Suprapubic skin (tissue), 4 donors: ENCODE measurements at places on chromosomes 2 and 18.

- H3K27me3 ChIP-seq: no peaks in the 10 kb centered on the region
- H3K4me3 ChIP-seq: no peak overlapping the region
- no peak overlapping the region for H3K27ac ChIP-seq
- no peaks in the 10 kb centered on the region for H3K4me1 ChIP-seq
Observed at GRCh38 chr2:182115258-182115657, 129.6 kb downstream of the PPP1R1C start.

GRCh38 chr18:72672364-72673184 lies 128.4 kb upstream of the CBLN2 start:
- no peaks in the 10 kb centered on the region for H3K4me1 ChIP-seq
- DNase-seq: no peak
- no peak overlapping the region for H3K27ac ChIP-seq
- no peak overlapping the region for H3K4me3 ChIP-seq
- H3K27me3 ChIP-seq: no peaks in the 10 kb centered on the region

DNA sequence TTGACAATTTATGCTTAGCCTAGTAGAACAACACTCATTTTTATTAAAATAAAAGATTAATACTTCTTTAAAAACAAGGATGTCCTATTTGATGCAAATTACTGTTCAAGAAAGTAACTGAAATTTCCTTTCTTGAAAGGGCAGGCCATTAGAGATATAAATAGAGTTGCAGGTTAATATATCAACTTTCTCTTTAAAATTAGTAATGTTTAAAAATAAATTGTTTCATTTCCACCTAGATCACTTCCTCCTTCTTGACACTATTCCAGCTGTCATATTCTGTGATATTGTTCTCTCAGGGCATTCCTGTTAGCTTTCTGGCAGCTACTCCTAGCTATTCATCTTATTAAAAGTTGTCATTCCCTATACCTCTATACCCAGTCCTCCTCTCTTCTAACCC lies 357.9 kb upstream of the NRP2 start:
- no peak for DNase-seq
- H3K27me3 ChIP-seq: no peaks in the 10 kb centered on the region
- H3K36me3 ChIP-seq: no peaks in the 10 kb centered on the region
- no peak overlapping the region for H3K27ac ChIP-seq

- peaks cover 14% of the 10 kb centered on the region for H3K4me1 ChIP-seq
- H3K4me3 ChIP-seq: no peak overlapping the region
- DNase-seq: no peak
- H3K27me3 ChIP-seq: no peaks in the 10 kb centered on the region
- H3K27ac ChIP-seq: no peak overlapping the region
- no peaks in the 10 kb centered on the region for H3K36me3 ChIP-seq
Observed at GRCh38 chr2:204483608-204484081, 61.6 kb upstream of the PARD3B start.

- no peaks in the 10 kb centered on the region for H3K27me3 ChIP-seq
- no peak overlapping the region for H3K27ac ChIP-seq
- no peaks in the 10 kb centered on the region for H3K4me1 ChIP-seq
Observed at GRCh38 chr18:3193331-3193730, 26.4 kb downstream of the MYOM1 start.

DNA sequence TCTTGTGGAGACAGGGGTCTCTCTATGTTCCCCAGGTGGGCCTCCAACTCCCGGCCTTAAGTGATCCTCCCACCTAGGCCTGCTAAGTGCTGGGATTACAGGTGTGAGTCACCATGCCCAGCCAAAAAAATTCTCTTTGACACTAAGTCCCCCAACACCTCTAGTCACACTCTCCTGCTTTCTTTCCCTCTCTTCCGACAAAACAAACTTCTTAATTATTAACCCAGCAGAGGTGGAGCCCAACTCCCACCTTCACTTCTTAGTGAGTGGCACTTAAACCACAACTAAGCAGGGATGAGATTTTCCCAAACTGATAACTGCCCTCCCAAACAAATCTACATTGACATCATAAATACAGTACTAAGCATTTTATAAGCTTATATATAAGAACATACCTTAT lies 60.5 kb upstream of the PMAIP1 start:
- no peak overlapping the region for H3K4me3 ChIP-seq
- H3K27me3 ChIP-seq: no peaks in the 10 kb centered on the region
- H3K27ac ChIP-seq: no peak overlapping the region
- no peaks in the 10 kb centered on the region for H3K36me3 ChIP-seq
- DNase-seq: no peak

DNA sequence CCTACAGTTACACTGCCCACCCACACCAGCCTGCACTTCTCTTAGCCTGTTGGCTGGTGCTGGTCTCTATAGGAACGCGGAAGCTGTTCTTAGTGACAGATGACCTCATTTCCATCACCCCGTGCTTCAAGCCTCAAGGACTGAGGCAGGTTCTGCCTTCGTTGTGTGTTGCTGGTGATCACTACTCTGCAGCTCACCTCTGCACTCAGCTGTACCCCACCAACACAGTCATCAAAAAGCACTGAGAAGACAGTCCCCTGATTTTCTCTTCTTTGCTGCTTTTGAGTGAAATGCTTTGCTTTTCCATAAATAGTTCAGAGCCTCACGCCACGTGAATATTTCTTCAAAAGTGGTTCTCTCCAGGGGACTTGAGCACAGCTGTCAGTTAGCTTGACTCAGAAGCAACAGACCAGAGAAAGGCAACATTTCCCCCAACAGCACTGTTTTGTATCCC lies 225.7 kb upstream of the CCDC150 start:
- DNase-seq: no peak
- no peak overlapping the region for H3K27ac ChIP-seq
- no peaks in the 10 kb centered on the region for H3K27me3 ChIP-seq
- H3K36me3 ChIP-seq: no peaks in the 10 kb centered on the region
- no peaks in the 10 kb centered on the region for H3K4me1 ChIP-seq
- H3K4me3 ChIP-seq: no peak overlapping the region

GRCh38 chr2:200321780-200322534 lies 15.5 kb downstream of the SPATS2L start:
- no peaks in the 10 kb centered on the region for H3K27me3 ChIP-seq
- H3K36me3 ChIP-seq: no peaks in the 10 kb centered on the region
- no peak overlapping the region for H3K4me3 ChIP-seq
- H3K27ac ChIP-seq: no peak overlapping the region
- peaks cover 36% of the 10 kb centered on the region for H3K4me1 ChIP-seq

DNA sequence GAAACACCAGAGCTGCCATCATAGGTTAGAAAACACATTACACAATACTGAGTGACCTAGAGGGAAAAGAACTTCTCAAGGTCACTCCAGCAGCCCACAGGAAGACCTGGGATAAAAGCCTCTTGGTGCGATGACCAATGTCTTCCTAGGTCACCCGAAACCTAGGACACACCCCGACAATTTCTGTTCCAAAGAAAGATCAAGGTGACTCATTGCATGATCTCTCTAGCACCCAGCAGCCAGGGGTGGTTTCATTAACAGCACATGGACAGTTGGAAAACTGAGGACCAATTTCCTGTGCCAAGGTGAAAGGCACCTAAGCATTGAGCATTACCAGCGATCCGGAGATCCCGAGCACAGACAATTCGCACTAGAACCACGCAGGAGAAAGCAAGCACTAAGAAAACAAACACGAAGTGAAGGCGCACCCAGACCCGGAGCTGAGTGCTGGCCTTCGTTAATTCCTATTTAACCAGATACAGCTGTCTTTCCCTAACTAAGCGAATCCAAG lies 1.5 kb downstream of the CACNB4 start:
- H3K36me3 ChIP-seq: no peaks in the 10 kb centered on the region
- peaks cover 35% of the 10 kb centered on the region for H3K4me1 ChIP-seq
- peaks cover 24% of the 10 kb centered on the region for H3K27me3 ChIP-seq
- H3K27ac ChIP-seq: peak overlapping the region; percentile 62

- H3K27ac ChIP-seq: no peak overlapping the region
- H3K4me3 ChIP-seq: no peak overlapping the region
- no peak for DNase-seq
- no peaks in the 10 kb centered on the region for H3K27me3 ChIP-seq
- peaks cover 2% of the 10 kb centered on the region for H3K4me1 ChIP-seq
- peaks cover 25% of the 10 kb centered on the region for H3K36me3 ChIP-seq
Observed at GRCh38 chr2:69375494-69376353, 11.3 kb downstream of the GFPT1 start.

DNA sequence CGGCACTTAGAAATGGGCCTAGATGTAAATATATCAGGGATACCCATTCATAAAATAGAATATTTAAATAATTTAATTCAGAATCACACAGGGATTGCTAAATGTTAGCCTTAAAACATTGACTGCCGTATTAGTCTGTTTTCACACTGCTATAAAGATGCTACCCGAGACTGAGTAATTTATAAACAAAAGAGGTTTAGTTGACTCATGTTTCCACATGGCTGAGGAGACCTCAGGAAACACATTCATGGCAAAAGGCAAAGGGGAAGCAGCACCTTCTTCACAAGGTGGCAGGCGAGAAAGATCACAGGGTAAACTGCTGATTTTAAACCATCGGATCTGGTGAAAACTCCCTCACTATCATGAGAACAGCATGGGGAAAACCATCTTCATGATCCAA lies 223.6 kb upstream of the GULP1 start:
- H3K4me3 ChIP-seq: no peak overlapping the region
- no peak overlapping the region for H3K27ac ChIP-seq
- H3K36me3 ChIP-seq: no peaks in the 10 kb centered on the region

GRCh38 chr2:166170356-166170755 lies 42.5 kb upstream of the SCN1A start:
- H3K27me3 ChIP-seq: no peaks in the 10 kb centered on the region
- DNase-seq: no peak
- H3K4me3 ChIP-seq: no peak overlapping the region
- H3K27ac ChIP-seq: no peak overlapping the region

DNA sequence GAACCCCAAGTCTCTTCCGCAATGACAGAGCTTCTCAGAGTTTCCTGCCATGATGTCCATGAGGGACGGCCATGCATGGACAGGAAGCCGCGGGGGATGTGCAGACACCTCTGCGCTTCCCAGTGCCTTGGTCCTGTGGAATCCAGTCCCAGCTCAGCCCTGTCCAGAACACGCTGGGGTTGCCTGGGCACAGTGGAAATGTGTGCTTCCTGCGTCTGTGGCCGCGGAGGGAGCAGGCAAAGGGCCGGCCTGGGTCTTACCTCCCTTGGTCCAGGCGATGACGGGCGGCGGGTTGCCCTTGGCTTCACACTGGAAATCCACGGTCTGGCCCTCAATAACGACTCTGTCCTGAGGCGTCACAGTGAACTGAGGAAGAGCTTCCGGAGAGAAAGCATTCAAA lies 79.6 kb downstream of the PXDN start:
- no peaks in the 10 kb centered on the region for H3K27me3 ChIP-seq
- H3K27ac ChIP-seq: no peak overlapping the region
- H3K36me3 ChIP-seq: peaks cover 44% of the 10 kb centered on the region
- peak; percentile 79 for DNase-seq
- no peaks in the 10 kb centered on the region for H3K4me1 ChIP-seq
- H3K4me3 ChIP-seq: no peak overlapping the region

GRCh38 chr18:72161691-72162090 lies 382.5 kb downstream of the CBLN2 start:
- no peaks in the 10 kb centered on the region for H3K27me3 ChIP-seq
- no peak overlapping the region for H3K27ac ChIP-seq
- H3K4me3 ChIP-seq: no peak overlapping the region

- no peak for DNase-seq
- H3K4me1 ChIP-seq: no peaks in the 10 kb centered on the region
- H3K4me3 ChIP-seq: no peak overlapping the region
- H3K36me3 ChIP-seq: no peaks in the 10 kb centered on the region
- no peaks in the 10 kb centered on the region for H3K27me3 ChIP-seq
Observed at GRCh38 chr2:30985493-30986230, 152.6 kb downstream of the GALNT14 start.

- no peaks in the 10 kb centered on the region for H3K36me3 ChIP-seq
- peaks cover 29% of the 10 kb centered on the region for H3K4me1 ChIP-seq
- H3K4me3 ChIP-seq: no peak overlapping the region
- peaks cover 67% of the 10 kb centered on the region for H3K27me3 ChIP-seq
- no peak overlapping the region for H3K27ac ChIP-seq
Observed at GRCh38 chr2:229712136-229712535, 2.2 kb downstream of the DNER start.

- H3K27ac ChIP-seq: peak overlapping the region; percentile 26
- DNase-seq: no peak
- H3K4me3 ChIP-seq: no peak overlapping the region
- peaks cover 3% of the 10 kb centered on the region for H3K4me1 ChIP-seq
- H3K36me3 ChIP-seq: no peaks in the 10 kb centered on the region
Observed at GRCh38 chr2:59353306-59353921, 1112.3 kb upstream of the FANCL start.

GRCh38 chr18:9434122-9434701 lies 41.1 kb upstream of the RALBP1 start:
- no peak overlapping the region for H3K27ac ChIP-seq
- no peaks in the 10 kb centered on the region for H3K27me3 ChIP-seq
- no peaks in the 10 kb centered on the region for H3K36me3 ChIP-seq
- no peak overlapping the region for H3K4me3 ChIP-seq
- DNase-seq: no peak

- H3K36me3 ChIP-seq: no peaks in the 10 kb centered on the region
- no peaks in the 10 kb centered on the region for H3K27me3 ChIP-seq
- DNase-seq: no peak
- H3K27ac ChIP-seq: no peak overlapping the region
- H3K4me1 ChIP-seq: peaks cover under 1% of the 10 kb centered on the region
- H3K4me3 ChIP-seq: no peak overlapping the region
Observed at GRCh38 chr2:199734651-199735050, 116.3 kb downstream of the FTCDNL1 start.

DNA sequence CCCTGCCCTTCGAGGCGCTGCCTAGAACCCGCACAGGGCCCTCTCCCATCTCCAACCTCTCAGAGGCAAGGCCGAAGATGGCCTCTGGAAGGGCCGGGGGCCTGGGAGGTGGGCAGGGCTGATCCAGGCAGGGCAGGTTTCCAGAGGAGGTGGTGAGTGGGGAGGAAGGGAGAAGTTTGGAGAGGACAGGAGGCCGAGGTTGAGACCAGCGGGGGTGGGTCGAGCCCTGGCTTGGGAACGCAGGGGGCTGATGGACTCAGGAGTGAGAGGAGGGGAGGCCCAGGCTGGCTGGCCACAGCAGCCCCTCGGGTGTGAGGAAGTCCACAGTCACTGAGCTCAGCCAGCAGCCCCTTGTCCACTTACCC lies 10.5 kb downstream of the CAPN10 start:
- peak; percentile 58 for DNase-seq
- H3K36me3 ChIP-seq: peaks cover 55% of the 10 kb centered on the region
- H3K4me1 ChIP-seq: no peaks in the 10 kb centered on the region

- H3K27ac ChIP-seq: no peak overlapping the region
- DNase-seq: no peak
- no peaks in the 10 kb centered on the region for H3K27me3 ChIP-seq
- peaks cover 27% of the 10 kb centered on the region for H3K4me1 ChIP-seq
- H3K4me3 ChIP-seq: no peak overlapping the region
Observed at GRCh38 chr2:45902781-45903375, 251.4 kb downstream of the PRKCE start.

GRCh38 chr2:176083796-176084261 lies at the start of gene EVX2:
EVX2 (minus strand) TSS chr2:176083962; CDS start chr2:176083776, 186 bp downstream.
- H3K27me3 ChIP-seq: peaks cover 100% of the 10 kb centered on the region
- H3K4me1 ChIP-seq: peaks cover 59% of the 10 kb centered on the region
- H3K27ac ChIP-seq: no peak within 1 kb of the TSS
- no peak within 1 kb of the TSS for H3K4me3 ChIP-seq
- H3K36me3 ChIP-seq: no peaks in the 10 kb centered on the region
- no peak for DNase-seq
